GF-D8 (cell line): ENCODE measurements at places on chromosomes 11 and 22.

DNA sequence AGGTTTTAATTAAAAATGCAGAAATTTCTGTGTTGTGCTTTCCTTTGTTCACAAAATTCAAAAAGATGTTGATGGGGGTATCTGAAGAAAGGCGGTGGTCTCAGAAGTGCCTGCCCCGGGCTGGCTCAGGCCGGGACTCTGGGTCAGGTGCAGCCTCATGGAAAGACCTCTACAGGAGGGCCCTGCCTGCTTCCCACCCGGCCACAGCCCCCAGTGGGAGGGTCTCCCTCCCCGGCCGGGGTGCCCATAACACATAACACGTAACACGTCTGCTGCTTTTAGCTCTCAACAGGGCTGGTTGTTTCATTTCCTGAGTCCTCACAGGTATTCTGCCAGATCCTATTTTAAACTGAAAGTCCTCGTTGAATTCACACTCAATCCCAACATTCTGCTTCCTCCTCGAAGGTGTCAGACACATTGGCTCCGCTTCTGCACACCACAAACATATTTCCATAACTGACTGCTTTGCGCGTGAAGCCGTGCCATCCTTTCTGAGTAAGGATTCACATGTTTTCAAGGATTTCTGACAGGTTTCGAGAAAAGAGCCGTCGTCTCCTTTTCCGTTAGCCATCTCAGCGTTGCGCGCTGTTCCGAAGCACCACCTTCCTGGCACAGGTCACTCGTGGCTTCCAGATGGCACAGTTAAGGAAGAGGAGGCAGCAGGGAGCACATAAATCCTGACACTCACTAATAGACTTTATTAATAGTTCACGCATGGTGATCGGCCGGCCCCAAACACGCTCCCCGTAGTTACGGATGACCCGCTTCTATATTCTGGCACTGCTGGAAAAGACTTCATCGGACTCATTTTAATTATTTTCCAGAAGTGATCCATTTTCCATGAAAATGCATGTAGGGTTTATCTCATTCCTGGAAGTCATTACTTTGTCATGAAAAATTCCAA is 569.3 kb downstream of the BRD1 start:
- DNase-seq, result no peak

- DNase-seq, result no peak
These were observed 552.1 kb upstream of the CHORDC1 start for GRCh38 chr11:90774727-90775566.

- DNase-seq, result no peak
These were observed 390.3 kb downstream of the SHANK2 start for GRCh38 chr11:70862093-70862492.

GRCh38 chr11:117218133-117218915 is 13.5 kb downstream of the PCSK7 start:
- no peak for DNase-seq

- no peak for DNase-seq
These were observed 55.6 kb downstream of the ARFGAP3 start for GRCh38 chr22:42801252-42802080.

- no peak for DNase-seq
These were observed 6.8 kb upstream of the LIF start for GRCh38 chr22:30253205-30253852.

- DNase-seq, result no peak
These were observed 787 bp downstream of the LRRC10B start for GRCh38 chr11:61509043-61510029.

DNA sequence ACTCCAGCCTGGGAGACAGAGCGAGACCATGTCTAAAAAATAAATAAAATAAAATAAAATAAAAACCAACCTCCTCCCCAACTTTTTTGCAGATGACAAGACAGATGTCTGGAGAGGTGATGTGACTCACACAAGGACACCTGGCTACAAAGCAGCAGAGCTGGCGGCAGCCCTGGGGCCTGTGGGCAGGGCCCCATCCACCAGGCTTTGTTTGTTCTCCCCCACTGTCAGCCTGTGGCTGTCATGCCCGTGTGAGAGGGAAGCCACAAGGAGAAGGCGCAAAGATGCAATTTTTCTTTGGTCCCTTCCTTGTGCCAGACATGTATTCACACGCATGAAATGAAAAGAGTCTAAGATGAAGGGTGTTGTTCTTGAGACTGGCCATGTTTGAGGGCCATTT is 16.6 kb downstream of the CD59 start:
- DNase-seq, result no peak

DNA sequence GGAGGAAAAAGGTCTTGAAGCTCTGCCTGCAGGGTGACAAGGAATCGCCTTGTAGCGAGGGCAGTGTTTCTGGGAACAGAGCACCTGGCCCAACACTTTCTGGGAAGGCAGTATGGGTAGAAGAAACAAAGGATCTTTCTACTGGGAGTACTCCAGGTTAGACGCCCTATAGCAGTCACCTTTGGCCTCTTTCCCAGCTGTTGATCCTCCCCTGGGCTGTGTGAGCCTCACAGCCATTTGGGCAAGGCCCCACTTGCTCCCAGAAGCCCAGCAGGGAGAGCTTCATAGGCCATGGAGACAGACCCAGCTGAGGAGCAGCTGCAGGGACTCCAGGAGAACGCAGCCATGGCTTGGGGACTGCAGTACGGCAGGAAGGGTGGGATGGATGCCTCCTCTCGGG is 1.2 kb downstream of the SLCO2B1 start:
- DNase-seq, result no peak

DNA sequence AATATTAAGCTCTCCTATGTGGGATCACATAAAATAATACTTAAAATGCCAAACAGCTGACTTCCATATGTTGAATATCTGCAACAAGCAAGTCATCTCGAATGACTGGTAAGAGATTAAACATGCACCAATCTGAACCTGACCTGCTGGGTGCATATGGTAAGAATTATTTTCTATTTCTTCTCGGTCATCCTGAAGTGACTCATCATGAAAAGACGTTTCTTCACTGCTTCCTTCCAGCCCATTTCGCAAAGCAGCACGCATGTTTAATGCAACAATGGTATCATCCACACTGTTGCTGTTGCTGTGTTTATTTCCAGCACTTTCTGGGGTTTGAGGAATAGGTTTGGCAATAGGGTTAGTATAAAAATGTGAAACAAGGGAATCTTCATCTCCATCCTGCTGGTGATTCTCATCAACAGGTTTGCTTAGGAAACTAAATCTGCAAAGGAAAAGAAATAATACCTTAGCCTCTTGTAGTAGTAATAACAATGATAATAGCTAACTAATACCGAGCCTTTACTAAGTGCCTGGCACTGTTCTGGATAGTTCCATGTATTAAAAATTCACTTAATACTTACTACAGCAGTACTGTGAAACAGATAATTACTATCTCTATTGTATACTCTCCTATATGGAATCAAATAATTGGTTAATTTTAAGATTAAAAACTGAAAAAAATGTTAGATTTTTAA is 52.0 kb upstream of the CHRNA10 start:
- DNase-seq, result peak; percentile 47

DNA sequence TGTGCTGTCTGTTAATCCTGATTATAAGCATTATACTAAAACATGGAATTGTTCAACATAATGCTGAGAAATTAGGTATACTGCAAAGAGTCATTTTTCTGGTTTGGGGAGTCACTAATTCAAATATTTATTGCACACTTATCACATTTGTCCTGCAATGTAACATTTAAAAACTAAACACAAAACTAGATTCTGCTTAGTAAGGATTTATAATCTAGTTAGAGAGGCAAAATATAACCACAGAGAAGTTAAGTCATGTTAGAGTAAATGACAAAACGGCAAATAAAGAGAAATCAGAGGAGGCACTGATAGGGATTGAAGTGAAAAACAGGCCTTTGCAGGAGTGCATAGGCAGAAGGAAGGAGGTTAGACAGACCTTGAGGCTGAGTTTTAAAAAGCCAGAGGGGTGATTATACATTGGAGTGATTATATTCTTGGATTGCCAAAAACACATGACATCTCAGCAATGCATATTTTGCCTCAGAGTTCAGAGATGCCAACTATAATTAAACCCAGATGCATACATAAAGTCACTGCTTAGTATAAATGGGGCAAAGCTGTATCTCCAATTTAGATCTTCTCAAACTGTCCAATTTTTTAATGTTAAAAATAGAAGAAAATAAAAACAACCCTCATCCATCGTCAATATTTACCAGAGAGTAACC is 49.7 kb downstream of the CCDC34 start:
- no peak for DNase-seq

DNA sequence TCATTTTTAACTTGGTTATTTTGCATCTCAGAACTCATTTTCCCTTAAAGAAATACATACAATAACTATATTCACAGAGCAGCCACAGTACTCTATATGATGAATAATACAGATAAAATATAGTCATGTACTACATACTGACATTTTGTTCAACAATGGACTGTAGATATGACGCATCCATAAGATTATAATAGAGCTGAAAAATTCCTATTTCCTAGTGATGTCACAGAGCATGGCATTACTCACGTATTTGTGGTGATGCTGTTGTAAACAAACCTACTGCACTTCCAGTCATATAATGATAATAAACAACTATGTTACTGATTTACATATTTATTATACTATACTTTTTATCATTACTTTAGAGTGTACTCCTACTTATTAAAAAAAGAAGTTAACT is 38.7 kb downstream of the NARS2 start:
- DNase-seq, result no peak

DNA sequence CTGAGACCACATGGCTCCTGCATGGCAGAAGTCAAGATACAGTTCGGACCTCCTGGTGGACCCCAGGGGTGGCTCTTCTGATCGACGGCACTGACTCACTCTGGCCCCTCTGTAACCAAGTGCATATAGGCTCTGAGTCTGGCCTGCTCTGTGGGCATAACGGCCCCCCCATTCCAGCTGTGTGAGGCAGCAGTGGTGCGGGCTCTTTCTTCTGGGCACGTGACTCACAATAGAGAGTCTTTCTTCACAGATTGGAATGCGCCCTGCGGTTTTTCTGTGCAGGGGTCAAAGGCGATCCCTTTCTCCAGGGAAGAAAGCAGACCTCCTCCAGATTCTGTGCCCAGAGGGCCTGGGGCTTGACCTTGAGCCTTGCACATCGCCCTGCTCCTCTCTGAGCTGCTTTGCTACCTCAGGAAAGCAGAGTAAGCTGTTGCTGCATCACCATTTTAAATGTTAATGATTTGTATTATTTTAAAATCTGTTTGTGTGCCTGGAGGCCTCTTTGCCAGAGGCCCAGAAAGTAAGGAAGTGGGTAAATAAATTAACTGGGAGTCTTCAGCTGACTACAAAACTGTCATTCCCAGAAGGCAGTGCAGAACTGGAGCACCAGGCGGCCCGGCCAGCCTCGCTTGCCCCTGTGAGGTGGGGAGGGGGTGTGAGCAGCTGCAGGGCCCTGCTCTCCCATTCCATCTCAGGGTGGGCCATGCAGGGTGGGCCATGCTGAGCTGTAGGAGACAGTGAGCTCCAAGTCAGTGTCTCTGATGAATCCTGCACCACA is 199.0 kb downstream of the GRIK4 start:
- DNase-seq, result no peak

- DNase-seq, result no peak
These were observed 6.7 kb upstream of the OR5I1 start for GRCh38 chr11:55942785-55943392.

- peak; percentile 3 for DNase-seq
These were observed 103.4 kb downstream of the BRD1 start for GRCh38 chr22:49724030-49724892.

DNA sequence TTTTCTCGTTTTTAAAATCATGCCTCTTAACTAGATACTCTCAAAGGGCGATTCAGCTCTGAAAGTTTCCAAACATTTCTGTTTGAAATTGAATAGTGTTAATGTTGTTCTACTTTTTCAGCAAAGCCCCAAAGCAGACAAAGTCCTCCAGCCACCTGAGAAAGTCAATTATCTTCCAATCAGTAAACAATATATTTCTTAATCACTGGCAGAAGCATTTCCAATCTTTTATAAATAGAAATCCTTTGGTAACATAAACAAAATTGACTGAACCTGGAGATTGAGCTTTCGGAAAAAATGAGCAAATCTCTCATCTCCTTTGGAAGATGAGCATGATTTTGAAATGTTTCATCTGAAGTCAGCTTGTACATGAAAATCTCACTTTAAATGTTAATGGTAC is 84.4 kb upstream of the FIBIN start:
- no peak for DNase-seq

DNA sequence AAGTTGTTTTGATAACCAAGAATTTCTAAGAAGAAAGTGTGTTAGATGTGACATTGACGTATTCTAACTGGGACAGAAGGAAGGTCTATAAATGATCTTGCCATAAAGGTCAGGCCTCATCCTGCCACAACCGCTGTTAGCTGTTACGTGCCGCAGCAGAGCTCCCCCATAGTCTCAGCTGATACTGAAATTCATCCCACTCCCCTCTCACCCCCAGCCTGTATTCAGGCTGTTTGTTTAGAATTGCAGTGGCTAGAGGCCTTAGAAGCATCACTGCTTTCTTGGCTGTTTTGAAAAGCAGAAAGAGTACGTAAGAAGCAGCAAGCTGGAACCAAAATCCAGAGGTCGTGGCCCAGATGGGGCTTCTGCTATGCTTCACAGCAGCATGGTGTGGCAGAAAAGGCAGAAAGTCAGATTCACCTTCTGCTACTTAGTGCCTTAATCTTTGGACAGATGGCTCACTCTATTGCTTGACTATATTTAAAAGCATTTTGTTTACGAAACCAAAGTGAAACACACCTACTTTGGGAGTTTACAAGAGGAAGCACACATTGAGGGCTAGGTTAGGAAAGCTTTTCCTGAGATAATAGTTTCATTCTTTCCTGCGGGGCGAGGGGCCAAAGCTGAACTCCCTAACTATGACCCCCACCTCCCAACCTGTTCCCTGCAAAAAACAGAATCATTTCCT is 950 bp upstream of the LAYN start:
- DNase-seq, result no peak

DNA sequence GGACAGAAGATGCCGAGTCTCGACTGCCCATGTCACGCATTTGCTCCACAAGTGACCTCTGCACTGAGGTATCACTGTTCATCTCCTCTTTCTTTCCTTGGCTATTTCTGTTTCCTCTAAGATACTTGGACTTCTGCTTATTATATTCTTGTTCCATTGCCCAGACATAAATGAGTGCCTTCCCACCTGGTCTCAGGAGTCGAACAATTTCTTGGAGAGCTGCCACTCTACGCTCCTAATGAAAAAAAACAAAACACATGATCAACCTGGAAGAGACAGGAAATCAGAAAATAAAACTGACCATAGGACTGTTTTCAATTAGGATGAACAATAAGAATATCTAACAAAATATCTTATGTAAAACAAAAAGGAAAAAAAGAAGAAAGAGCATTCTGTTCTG is 47.4 kb upstream of the CWF19L2 start:
- no peak for DNase-seq

DNA sequence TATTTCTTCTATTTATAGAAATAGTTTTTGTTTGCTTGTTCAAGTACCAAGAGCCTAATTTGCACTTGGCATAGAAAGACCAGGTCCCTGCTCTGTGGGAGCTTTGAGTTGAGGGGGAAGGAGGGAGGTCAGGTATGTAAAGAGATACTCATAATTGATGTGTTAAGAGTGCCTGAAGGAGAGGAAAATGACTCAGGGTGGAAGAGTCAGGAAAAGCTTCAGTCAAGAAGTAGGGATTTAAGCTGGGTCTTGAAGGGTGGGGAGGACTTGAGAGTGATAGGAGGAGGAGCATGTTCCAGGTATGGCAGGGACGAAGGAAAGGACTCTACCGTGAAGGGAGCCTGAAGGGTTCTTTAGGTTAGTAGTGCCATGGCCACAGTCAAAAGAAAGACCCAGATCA is 9.0 kb downstream of the RBX1 start:
- DNase-seq, result no peak
